ENCODE measurements at places on chromosomes 3 and 15.

DNA sequence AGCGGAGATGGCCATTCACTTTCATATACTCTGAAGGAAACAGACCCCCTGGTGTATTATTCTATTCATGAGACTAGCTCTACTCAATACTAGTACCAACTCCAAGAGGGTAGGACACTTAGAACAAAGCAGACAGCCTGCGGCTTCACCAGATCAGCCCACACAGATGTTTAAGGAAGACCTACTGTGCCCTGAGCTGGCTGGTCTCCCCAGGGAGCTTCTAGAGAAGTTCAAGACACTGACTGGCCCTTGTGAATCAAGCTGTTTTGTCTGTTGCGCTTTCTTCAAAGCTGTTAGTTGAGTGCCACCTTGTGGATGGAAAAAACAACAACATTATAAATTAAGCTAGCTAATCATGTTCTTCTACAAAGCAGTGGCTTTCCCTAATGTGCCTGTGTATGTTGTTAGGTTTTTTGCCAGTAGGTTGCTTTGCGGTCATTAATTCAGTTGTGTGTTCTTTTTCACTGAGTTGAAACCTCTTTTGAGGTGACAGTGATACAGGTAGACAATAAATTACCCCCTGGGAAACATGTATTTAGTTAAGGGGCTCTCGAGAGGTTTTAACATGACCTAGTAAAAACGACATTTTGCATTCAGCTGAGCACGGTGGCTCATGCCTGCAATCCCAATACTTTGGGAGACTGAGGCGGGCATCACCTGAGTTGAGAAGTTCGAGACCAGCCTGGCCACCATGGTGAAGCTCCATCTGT is 64.2 kb upstream of the MYZAP start:
- DNase-seq: peak; percentile 46

DNA sequence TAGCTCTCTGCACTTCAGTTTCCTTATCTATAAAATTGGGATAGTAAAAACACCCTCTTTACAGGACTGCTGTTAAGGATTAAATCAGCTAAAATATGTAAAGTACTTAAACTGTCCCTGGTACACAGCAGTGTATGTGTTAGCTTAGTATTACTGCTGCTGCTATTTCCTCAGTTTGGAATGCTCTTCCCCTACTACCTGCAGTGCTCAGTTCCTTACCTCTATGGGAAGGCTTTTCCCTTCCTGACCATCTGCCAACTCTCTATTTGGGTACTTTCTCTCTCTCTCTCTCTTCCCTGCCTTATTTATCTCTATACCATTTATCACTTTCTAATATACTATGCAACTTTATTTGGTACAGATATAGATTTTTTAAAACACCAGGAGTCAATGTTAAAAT is 26.5 kb downstream of the KPNA4 start:
- no peak for DNase-seq

- DNase-seq: no peak
Measured at GRCh38 chr3:39453134-39453533, 14.3 kb upstream of the MOBP start.

DNA sequence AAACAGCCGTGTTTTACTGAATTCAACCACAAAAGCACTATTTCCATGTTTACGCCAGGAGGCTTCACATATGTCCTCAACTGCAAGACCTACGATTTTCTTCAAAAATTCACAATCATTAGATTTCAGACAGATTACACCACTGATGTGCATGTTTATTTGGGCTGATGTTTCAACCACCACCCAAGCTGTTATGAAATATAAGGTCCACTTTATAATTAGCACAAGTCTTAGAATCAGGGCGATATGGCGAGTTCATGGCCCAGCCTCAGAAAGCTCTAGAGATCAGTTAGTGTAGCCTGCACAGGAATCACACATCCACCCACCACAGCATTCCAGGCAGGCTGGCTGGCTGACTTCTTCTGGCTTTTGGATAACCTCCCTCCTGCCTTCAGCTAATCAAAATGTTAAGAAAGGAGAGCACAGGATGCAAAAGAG is 15.4 kb downstream of the SH3BP5 start:
- no peak for DNase-seq

- DNase-seq: no peak
Measured at GRCh38 chr15:61396235-61396919, 167.3 kb upstream of the RORA start.

DNA sequence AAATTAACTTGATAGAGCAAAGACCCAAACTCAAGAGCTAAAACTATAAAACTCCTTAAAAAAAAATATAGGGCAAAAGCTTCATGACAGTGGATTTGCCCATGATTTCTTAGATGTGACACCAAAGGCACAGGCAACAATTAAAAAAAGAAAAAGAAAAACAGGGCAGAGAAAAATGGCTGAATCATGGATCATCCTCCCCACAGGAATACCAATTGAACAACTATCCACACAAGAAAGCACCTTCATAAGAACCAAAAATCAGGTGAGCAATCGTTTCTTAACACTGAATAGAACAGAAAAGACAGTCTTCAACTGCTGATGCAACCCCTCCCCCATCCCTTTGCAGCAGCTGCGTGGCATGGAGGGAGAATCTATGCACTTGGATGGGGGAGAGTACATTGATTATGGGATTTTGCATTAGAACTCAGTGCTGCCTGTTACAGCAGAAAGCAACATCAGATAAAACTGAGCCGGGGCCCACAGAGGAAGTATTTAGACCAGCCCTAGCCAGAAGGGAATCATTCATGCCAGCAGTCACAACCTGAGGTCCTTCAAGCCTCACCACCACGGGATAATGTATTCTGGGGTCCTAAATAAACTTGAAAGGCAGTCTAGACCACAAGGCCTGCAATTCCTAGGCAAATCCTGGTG is 15.7 kb downstream of the C3orf33 start:
- no peak for DNase-seq

DNA sequence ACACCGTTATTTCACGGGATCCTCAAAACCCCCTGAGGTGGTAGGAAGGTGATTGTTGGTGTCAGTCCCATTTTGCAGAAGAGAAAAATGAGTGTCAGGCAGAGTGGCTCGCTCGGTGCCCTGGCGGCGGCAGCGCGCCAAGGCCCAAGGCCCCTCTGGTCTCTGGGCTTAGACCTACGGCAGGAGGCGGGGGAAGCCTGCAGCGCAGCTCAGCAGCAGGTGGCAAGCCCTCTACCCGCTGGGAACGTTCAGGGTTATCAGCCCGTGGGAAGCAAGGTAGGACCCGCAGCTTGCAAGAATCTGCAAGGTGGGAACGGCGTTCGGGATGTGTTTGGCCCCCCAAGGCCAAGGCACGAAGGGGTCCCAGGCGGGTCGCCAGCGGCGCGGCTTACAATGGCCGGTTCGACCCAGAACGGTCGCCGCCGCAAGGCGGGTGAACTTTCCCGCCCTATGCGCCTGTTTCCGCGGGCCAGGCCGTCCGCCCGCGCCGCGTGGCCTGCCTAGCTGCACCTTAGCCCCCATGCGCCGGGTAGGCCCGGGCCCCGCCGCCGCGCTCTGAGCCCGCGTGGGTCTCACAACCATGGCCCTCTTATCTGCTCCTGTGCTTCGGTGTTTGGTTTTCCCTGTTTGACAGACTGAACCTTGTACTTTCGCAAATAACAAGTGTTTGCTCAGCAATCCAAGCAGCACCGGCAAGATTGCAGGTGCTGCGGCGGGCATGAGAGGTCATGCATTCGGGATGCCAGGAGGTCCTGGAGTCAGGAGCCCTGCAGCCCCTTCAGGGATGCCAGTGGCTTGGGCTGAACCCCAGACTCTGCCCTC is 39.7 kb downstream of the CCNL1 start:
- no peak for DNase-seq

DNA sequence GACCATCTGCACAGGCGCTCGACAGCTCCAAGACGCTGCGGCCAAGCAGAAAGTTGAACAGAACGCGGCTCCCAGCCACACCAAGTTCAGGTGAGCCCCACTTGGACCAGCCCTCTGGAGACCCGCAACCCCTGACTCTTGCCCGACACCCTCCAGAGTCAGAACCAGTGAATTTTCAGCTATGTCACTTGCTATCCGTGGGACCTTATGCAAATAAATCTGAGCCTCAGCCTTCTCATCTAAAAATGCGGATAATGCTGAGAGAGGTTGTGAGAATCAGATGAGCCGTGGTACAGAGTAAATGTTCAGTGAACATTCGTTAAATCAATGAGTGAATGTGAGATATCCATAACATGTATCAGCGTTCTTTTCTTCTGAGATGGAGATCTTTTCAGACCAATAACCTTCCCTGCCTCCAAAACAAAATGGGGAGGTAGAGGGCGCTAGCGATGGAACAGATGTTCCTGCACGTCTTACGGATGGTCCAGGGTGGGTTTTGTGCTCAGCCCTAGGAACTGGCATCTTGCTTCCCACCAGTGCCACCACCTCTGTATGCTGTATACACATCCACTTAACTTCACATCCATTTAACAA is 524 bp downstream of the MRPS11 start:
- DNase-seq: no peak

- DNase-seq: no peak
Measured at GRCh38 chr15:98604983-98605382, 43.4 kb upstream of the IGF1R start.

DNA sequence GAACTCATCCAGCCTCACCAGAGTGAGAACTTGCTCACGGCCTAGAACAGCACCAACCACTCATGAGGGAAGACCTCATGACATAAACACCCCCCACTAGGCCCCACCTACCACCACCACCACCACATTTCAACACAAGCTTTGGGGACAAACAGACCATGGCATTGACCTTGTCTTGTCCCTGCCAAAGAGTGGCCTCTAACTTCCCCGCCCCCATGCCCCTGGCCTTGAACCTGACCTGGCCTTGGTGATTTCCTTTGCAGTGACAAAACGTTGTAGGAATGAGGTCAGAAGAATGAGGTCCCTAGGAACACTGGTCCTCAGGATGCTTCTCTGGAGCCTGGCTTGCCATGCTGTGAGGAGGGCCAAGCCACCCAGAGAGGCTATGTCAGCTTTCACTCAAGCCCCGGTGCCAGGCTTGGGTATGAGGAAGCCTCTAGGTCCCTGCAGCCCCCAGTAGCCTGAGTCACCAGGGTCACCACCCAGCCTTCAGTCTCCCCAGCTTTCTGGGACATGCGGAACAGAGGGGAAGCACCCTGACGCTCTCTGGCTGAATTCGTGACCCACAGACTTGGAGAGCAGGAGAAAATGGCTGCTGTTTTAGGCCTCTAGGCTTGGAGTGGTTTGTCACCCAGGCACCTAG is 57.9 kb downstream of the TPRA1 start:
- no peak for DNase-seq

GRCh38 chr3:55609230-55609827 is 122.2 kb upstream of the WNT5A start:
- no peak for DNase-seq

DNA sequence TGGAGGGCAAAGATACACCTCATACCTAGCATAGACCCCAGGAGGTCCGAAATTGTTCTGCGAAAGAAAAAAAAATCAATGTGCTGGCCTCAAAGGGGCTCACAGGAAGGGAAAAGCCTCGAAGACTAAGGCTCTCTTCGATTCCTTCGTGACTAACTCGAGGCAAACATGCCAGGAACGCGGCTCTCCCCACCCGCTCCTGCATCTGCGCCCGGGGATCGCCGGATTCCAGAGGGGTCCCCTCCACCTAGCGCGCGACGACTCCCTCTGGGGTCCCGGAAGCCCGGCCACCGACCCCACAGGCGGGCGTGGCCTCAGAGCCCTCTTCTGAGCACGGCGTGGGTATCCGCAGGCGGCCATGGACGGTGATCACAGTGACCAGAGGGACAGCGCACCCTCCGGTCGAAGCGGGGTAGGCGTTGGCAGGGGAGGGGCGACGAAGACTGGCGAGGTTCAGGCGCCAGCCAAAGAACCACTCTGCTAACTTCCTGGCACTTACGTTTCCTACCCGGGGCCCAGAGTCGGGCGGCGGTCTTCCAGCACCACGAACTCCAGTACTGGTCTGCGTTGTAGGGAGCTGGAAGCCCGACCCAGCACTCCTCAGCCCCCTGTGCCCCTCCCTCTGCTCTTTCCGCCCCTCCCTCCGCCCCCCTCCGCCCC is 515 bp upstream of the EIF3J start:
- DNase-seq: peak; percentile 74

- no peak for DNase-seq
Measured at GRCh38 chr15:80985981-80986380, 3.6 kb downstream of the MESD start.

GRCh38 chr3:107894998-107895397 is 195.8 kb downstream of the CD47 start:
- DNase-seq: no peak

DNA sequence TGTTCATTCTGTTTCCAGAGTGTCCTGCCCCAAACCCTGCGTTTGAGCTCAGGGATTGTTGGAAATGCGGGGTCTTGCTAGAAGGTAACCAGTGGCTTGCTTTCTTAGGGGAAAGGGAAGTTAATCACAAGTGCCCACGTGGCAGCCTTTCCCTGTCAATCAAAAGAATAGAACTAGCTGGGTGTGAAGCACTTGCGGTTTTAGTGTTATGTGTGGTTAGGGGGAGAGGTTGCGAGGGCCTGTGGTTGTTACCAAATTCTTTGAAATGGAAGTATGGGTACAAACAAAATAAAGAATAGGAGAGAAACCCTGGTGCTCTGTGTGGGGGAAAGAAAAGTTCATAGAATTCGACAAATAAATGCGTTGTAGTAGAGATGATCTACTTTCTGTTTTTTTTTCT is 67.6 kb downstream of the FNDC3B start:
- DNase-seq: no peak

DNA sequence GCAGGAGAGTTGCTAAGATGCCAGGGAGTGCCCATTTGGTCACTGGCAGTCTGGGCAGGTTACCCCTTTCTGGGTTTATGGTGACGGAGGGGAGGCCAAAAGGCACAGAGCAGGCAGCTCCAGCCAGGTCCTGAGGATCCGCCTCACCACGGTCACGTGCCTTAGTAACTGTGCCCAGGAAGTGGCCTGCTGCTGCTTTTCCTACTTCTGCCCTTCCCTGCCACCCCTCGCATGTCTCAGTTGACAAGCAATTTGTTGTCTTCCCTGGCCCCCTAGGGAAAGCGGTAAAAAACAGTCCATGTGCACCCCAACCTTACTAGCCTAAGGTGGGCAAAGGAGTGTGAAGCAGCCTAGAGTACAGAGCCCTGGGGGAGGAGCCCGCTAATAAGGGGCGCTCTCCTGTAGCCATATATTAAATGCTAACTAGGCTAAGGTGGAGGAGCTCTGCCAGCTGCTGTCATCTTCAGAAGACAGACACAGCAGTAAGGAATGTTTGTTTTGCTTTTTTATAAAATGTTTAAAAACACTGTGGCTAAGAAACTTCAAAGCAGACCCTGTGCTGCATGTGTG is 9.1 kb upstream of the LIPH start:
- no peak for DNase-seq

DNA sequence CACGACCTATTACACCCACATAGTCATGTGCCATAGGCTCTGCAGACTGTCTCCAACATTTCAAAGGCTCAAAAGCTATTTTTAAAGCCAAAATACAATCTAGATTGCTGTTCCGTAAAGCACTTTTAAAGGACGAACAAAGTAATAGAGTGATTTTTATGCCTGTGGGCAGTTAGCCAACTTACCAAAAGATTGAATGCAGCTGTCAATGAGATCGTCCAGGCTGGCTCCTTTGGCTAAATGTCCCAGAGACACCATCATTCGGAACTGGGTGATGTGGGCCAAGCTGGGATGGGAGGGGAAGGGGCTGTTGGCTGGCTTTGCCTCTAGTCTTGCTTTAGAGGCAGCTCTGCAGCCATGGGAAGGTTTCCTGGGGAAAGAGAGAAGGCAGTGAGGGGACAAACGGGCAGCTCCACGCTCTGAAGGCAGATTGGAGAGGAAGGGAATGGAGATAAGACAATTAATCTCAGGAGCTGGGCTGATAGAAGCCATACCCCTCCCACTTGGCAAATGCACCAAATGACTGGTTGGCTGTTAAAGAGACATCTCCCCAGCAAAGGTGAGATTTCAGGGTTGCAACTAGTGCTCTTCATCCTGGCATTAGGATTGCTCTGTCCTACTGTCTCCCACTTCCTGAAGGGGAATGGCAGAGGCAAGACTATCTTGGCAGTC is 4.8 kb downstream of the RASGRP1 start:
- no peak for DNase-seq

GRCh38 chr3:147702509-147702908 is 293.3 kb downstream of the ZIC1 start:
- DNase-seq: no peak

Data from NCI-H187 treated with DMSO at 0.1 percent for 48 hours (cell line).